LHCN-M2 (cell line): ENCODE measurements at places on chromosomes 11 and 22.

GRCh38 chr11:67320011-67320410 is 16.7 kb downstream of the SSH3 start:
- no peak for DNase-seq

DNA sequence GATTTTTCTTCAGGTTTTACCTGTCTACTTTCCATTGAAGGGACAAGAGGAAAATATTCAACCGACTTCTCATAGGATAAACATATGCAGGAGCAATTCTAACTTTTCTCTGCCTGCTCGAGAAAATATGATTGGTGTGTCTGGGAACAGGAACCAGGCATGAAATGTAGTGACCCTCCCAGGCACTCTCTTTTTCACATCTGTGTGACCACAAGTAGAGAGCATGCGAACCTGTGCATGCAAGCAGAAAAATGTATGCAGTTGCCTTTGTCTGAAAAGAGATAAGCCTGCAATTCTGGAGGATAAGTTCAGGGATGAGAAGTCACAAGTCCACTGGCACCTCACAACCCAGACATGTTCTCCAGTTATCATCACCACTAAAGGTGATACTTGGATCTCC is 583.5 kb upstream of the FAT3 start:
- DNase-seq, result no peak

DNA sequence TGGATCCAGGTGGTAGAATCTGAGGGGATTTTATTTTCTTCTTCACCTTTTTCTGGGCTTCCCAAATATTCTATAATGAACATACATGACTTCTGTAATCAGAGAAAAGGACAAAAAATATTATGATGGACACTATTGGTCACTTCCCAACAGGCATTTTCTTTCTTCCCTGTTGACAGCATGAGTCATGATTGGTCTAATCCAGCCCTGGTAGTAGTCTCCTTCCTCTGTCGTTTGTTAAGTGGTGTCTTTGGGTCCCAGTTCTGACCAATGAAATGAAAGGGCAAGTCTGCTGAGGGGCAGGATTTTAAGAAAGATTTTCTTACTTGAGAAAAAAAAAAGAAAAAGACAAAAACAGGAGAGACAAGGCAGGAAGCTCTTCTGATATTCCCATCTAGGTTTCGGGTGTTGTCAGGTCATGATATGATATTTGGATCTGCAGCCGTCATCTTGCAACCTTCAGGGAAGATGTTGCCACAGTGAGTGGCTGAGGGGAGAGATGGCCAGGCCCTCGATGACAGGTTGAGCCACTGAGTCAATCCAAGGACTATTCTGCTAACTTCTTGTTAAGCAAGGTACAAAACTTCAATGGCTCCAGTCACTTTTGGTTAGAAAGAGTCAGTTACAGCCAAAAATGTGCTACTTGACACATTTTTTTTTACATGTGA is 23.3 kb upstream of the PLEKHB1 start:
- DNase-seq, result peak; percentile 27

DNA sequence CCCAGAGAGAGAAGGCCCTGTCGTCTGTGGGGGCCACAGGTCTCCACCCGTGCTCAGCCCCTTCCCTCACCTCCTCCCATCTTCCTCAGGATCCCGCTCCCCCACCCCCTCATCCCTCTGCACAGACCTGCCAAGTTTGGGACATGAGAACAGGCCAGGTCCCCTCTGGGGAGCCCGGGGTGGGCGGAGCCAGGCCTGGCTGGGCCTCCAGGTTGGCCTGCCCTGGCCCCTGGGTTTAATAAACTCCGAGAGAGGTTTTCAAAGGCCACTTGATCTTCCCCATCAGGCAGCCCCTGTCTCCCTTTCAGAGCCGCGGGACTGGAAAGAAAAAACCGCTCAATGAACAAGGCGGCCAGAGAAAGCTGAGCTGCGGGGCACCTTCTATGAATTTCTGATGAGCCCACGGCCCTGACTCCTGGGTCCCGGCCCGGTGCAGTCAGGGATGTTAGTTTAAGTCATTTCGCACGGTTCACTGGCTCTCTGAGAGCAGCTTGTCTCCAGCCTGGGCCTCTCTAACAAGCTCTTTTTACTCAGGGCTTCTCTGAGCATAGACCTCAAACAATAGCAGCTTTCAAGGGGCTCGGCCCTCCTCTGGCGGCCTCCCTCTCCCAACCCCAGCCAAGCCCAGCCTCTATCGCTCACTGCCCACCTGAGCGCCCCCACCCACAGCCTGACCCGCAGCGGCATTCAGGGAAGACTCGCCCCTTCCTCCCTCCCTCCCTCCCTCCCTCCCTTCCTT is 64.8 kb downstream of the RPUSD4 start:
- DNase-seq, result no peak

GRCh38 chr11:130170345-130170744 is 10.8 kb downstream of the ST14 start:
- DNase-seq, result no peak

GRCh38 chr11:96306933-96307775 is 35.8 kb downstream of the MAML2 start:
- peak; percentile 100 for DNase-seq

GRCh38 chr11:105057432-105057831 is 12.3 kb upstream of the CARD16 start:
- DNase-seq, result no peak

DNA sequence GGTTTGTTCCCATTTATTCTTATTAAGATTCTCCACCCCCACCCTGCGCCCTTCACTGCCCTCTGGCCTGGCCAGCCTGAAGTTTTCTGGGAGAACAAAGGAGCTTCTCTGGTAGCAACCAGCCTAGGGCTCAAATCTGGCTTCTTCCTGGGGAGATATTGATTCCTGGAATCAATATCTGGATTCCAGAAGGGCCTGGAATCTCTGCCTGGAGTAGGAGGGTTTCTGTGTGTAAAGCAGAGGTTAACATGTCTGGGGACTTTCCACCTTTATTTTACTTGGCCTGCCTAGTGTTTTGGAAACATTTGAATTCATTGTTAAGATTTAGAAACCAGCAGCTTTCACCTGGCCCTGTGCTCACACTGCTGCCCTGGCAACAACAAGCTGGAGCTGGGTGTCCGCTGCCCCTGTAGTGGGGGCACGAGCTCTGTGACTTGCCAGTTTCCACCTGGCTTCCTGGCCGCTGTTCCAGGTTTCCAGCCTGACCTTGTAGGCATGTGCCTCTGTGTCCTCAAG is 5.5 kb downstream of the C11orf91 start:
- no peak for DNase-seq

GRCh38 chr22:43080616-43081015 is 8.6 kb downstream of the TTLL1 start:
- peak; percentile 20 for DNase-seq
